ENCODE measurements at places on chromosomes 5 and 9. TPM values are rescaled to one million over a fixed set of nuclear protein-coding genes. Genes with fewer than 3 reads are reported as not detected.

- no peaks in the 10 kb centered on the region for H3K27me3 ChIP-seq
- peak overlapping the region; percentile 2 for H3K27ac ChIP-seq
- peak; percentile 42 for DNase-seq
- peaks cover 57% of the 10 kb centered on the region for H3K36me3 ChIP-seq
These were observed 599 bp downstream of the RAD1 start for GRCh38 chr5:34914671-34915138.

GRCh38 chr5:17802256-17802655 lies 168.0 kb downstream of the TAF11L14 start:
- H3K27me3 ChIP-seq = no peaks in the 10 kb centered on the region
- no peak overlapping the region for H3K27ac ChIP-seq
- no peak overlapping the region for H3K4me3 ChIP-seq
- peak; percentile 29 for DNase-seq
- no peaks in the 10 kb centered on the region for H3K4me1 ChIP-seq

- H3K4me3 ChIP-seq = no peak overlapping the region
- H3K36me3 ChIP-seq = no peaks in the 10 kb centered on the region
- H3K27me3 ChIP-seq = no peaks in the 10 kb centered on the region
- no peaks in the 10 kb centered on the region for H3K4me1 ChIP-seq
These were observed 25.6 kb upstream of the POU4F3 start for GRCh38 chr5:146313027-146313426.

GRCh38 chr9:131889437-131890251 lies 149.8 kb upstream of the RAPGEF1 start:
- H3K36me3 ChIP-seq = no peaks in the 10 kb centered on the region
- H3K27ac ChIP-seq = no peak overlapping the region
- no peak overlapping the region for H3K4me3 ChIP-seq
- peaks cover 40% of the 10 kb centered on the region for H3K4me1 ChIP-seq
- peak; percentile 51 for DNase-seq
- H3K27me3 ChIP-seq = no peaks in the 10 kb centered on the region

- no peak overlapping the region for H3K4me3 ChIP-seq
- H3K27ac ChIP-seq = no peak overlapping the region
- H3K4me1 ChIP-seq = no peaks in the 10 kb centered on the region
- H3K27me3 ChIP-seq = no peaks in the 10 kb centered on the region
- DNase-seq = no peak
These were observed 92.7 kb upstream of the C6 start for GRCh38 chr5:41306005-41306404.

Gene EGFL7
- 38.0 TPM for total RNA-seq

GRCh38 chr5:73523861-73524260 lies 25.6 kb downstream of the BTF3 start:
- no peak overlapping the region for H3K27ac ChIP-seq
- no peaks in the 10 kb centered on the region for H3K4me1 ChIP-seq
- DNase-seq = no peak
- no peak overlapping the region for H3K4me3 ChIP-seq
- H3K36me3 ChIP-seq = no peaks in the 10 kb centered on the region

GRCh38 chr5:36366883-36367282 lies 65.2 kb upstream of the RANBP3L start:
- no peak overlapping the region for H3K4me3 ChIP-seq
- DNase-seq = no peak
- no peaks in the 10 kb centered on the region for H3K36me3 ChIP-seq
- H3K4me1 ChIP-seq = no peaks in the 10 kb centered on the region

Gene KCNMB1
- total RNA-seq = 0.22 TPM

Gene NAA35
- total RNA-seq = 38.6 TPM

Gene AP3B1
- 41.8 TPM for total RNA-seq

- peak; percentile 84 for DNase-seq
- peaks cover 93% of the 10 kb centered on the region for H3K27me3 ChIP-seq
- H3K36me3 ChIP-seq = no peaks in the 10 kb centered on the region
- no peak within 1 kb of the TSS for H3K27ac ChIP-seq
These were observed at the start of gene BARX1 for GRCh38 chr9:93955111-93955980. BARX1 (minus strand) TSS chr9:93955355; CDS start chr9:93955146, 209 bp downstream.
